ENCODE measurements at places on chromosomes 1 and 21. TPM values are rescaled to one million over a fixed set of nuclear protein-coding genes. Genes with fewer than 3 reads are reported as not detected.

DNA sequence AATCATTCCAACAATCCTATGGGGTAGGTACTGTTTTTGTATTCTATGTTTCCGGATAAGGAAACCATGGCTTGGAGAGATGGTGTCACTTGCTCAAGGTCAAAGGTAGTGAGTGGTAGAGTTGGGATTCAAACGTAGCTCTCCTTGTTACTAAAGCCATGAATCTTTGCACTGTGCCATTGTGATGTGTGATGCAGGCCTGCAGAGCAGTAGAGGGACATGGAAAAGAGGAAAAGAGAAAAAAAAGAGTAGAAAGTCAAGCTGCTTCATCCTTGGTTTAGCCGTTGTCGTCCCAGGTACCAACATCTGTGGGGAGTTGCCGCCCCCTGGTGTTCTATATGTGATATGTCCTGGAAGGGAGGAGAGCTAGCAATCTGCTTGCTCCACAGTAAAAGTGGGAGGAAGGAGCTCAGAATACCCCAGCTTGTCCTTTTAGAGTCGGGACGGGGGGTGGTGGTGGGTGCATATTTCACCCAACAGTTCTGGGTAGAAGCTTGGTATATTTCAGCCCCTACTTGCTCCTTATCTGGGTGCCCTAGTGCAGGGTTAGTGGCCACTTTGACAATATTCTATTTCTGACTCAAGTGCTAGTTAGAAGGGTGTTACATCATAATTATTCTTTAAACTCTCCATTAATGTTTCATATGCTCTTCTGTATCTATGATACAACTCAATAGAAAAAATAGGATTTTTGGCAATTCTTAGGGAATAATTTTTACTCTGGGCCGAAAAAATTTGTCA is 98.4 kb downstream of the EBNA1BP2 start:
- DNase-seq = peak; percentile 81

DNA sequence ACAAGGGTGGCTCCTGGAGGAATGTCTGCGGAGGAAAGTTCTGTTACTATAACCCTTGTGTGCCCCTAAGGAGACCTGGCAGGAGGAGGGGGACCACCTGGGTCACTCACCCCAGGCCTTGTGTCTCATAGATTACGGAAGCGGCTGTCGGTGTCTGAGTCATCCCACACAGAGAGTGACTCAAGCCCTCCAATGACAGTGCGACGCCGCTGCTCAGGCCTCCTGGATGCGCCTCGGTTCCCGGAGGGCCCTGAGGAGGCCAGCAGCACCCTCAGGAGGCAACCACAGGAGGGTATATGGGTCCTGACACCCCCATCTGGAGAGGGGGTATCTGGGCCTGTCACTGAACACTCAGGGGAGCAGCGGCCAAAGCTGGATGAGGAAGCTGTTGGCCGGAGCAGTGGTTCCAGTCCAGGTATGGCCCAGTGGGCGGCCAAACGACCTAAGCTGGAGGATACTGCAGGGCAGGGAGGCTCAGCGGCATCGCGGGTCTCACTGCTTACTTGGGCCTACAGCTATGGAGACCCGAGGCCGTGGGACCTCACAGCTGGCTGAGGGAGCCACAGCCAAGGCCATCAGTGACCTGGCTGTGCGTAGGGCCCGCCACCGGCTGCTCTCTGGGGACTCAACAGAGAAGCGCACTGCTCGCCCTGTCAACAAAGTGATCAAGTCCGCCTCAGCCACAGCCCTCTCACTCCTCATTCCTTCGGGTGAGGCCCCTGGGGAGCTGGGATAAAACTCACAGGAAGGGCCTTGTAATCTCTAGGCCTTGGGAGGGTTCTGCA is 101.4 kb downstream of the PIK3R3 start:
- no peak for DNase-seq

- no peak for DNase-seq
These were observed 22.9 kb downstream of the PRXL2B start for GRCh38 chr1:2609319-2610035.

GRCh38 chr1:198734323-198735008 is 95.6 kb downstream of the PTPRC start:
- no peak for DNase-seq

- no peak for DNase-seq
These were observed 28.3 kb downstream of the CDCP2 start for GRCh38 chr1:54124472-54124871.

- peak; percentile 62 for DNase-seq
These were observed 1.2 kb downstream of the HSPG2 start for GRCh38 chr1:21935891-21936365.

Gene ERICH3
- total RNA-seq = not detected

DNA sequence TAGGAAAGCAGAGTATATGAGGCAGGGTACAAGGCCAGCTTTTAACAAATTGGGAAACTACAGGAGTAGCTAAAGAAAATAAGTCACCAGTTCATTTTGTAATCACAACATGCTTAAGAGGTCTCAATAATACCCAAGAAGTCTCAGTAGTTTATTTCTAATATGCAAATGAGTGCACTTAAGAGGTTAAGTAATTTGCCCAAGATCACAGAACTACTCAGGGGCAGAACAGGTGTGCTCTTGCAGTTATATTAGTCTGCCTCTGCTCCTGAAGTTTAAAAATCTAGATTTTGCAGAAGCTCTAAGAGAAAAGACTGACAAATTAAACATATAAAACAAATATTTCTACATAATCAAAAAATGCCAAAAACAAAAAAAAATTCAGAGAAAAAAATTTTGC is 6.9 kb downstream of the EPS15 start:
- DNase-seq = no peak

GRCh38 chr1:236173174-236173767 is 30.9 kb downstream of the GPR137B start:
- no peak for DNase-seq

- DNase-seq = peak; percentile 55
These were observed at the start of gene PTGS2 for GRCh38 chr1:186680245-186681061. PTGS2 (minus strand) TSS chr1:186680423; CDS start chr1:186680290, 133 bp downstream.

DNA sequence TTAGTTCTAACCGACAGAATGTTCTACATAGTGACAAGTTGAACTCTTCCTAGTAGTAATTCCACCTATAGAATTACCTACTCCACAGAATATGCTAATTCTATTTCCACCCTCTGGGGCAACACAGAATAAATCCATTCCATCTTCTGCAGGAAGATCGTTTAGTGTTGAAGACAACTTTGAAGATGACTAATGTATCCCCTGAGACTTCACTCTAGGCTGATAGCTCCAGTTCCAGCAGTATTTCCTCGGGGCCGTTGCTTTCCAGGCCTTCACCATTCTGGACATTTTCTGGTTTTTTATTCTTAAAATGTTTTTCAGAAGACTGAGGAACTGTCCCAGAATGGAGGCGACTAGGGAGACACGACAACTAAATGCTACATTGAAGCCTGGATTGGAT is 61.0 kb upstream of the CSF1 start:
- no peak for DNase-seq

GRCh38 chr21:43987509-43987908 is 24.6 kb upstream of the TRAPPC10 start:
- DNase-seq = no peak
